Activated CD8-positive, alpha-beta memory T cell treated with anti-CD3 and anti-CD28 coated beads for 24 hours (primary cell): ENCODE measurements at places on chromosomes 6 and 20.

- no peak for DNase-seq
Measured at GRCh38 chr6:127397729-127398630, 54.6 kb upstream of the ECHDC1 start.

- no peak for DNase-seq
Measured at GRCh38 chr6:143233554-143234285, 173.0 kb downstream of the AIG1 start.

DNA sequence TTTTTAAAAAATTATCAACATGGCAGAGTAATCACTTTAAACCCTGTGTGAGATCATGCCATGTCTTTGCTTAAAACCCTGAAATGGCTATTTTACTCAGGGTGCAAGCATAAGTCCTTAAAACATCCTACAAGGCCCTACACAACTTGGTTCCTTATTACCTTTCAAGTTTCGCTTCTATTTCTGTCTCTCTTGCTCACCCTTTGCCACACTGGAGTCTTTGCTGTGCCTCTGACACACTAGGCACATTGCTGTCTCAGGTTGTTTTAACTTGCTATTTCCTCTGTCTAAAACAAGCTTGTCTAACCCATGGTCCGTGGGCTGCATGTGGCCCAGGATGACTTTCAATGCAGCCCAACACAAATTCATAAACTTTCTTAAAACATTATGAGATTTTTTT is 55.6 kb downstream of the KIAA0408 start:
- no peak for DNase-seq

DNA sequence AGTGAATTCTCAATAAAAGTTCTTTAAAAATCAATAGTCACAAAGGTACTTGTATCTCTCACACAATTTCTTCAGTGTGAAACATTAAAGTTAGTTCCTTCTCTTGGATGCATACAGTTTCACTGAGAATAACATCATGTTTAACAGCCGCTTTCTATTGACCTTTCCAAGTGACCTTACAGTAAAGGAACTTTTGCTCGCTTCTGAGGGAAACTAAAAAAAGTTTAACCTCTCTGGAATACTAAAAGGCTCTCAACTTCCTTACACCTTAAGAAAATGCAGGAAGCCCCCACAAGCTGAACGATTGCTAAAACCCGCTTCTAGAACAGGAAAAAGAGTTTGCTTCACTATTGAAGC is 1.3 kb downstream of the RRAGD start:
- no peak for DNase-seq

GRCh38 chr20:1628621-1629020 is 8.8 kb upstream of the SIRPB1 start:
- no peak for DNase-seq

DNA sequence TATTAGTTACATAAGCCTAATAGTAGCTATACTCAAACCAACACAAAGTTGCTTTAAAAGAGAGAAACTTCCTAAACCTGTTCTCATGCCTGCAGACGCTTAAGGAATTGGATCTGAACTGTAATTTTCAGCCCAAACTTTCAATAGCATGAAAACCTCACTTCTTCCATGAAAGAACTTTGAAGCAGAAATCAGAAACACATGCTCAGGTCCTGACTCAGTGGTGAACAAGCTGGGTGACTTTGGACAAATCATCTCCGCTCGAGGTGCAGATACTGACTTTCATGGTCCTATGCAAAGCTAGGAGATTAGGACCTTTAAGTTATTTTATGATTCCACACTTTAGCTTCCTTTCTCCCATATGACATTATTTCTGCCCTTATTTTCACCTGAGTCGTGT is 36.5 kb downstream of the NOX3 start:
- no peak for DNase-seq

GRCh38 chr6:108175592-108176279 is 9.9 kb downstream of the NR2E1 start:
- DNase-seq, result no peak

GRCh38 chr6:13273931-13274706 is 54.2 kb downstream of the TBC1D7 start:
- DNase-seq, result peak; percentile 79

GRCh38 chr6:63543982-63544381 is 28.3 kb upstream of the LOC128125822 start:
- no peak for DNase-seq

DNA sequence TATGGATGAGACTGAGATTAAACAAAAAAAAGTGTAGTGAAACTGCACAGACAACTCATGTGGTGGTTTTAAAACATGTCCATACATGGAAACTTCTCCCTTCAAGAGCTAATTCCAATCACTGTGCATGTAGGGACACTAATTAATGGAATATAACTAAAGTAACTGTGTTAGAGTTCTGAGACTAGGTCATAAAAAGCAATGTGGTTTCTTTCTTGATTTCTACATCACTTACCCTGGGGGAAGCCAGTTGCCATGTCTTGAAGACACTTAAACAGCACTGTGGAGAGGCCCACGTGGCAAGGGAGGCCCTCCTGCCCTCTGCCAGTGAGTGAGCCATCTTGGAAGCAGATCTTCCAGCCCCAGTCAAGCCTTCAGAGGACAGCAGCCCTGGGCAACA is 118.2 kb upstream of the DST start:
- no peak for DNase-seq
